Activated CD8-positive, alpha-beta memory T cell treated with anti-CD3 and anti-CD28 coated beads for 36 hours (primary cell): ENCODE measurements at places on chromosomes 3 and 15. TPM values are rescaled to one million over a fixed set of nuclear protein-coding genes. Genes with fewer than 3 reads are reported as not detected.

Gene SUCNR1
- total RNA-seq = not detected

Gene IQCB1
- total RNA-seq = 31.6 TPM

Gene CIP2A
- 50.9 TPM for total RNA-seq

Gene SHISA5
- 87.2 TPM for total RNA-seq

Gene FHIT
- total RNA-seq = 5.7 TPM

Gene P2RY14
- total RNA-seq = 0.65 TPM

Gene PLSCR5
- total RNA-seq = not detected

Gene RCN2
- total RNA-seq = 36.6 TPM

Gene CPEB1
- total RNA-seq = 0.55 TPM

Gene TUSC7
- total RNA-seq = not detected

Gene ZNF621
- total RNA-seq = 20.1 TPM

Gene CTXN2
- total RNA-seq = not detected

Gene SLC24A5
- total RNA-seq = not detected

Gene SAMMSON
- not detected for total RNA-seq

Gene FEZF2
- not detected for total RNA-seq

Gene CELF6
- total RNA-seq = 0.42 TPM

Gene CFAP44
- 4.1 TPM for total RNA-seq

Gene HIGD2B
- total RNA-seq = 0.32 TPM

Gene IVD
- 72.3 TPM for total RNA-seq

Gene GOLGA6A
- not detected for total RNA-seq

Gene CCR2
- total RNA-seq = 0.34 TPM

Gene RTP3
- not detected for total RNA-seq

Gene GOLGA8M
- not detected for total RNA-seq

Gene CDAN1
- total RNA-seq = 23.7 TPM

Gene THAP10
- 0.27 TPM for total RNA-seq

Gene VGLL3
- total RNA-seq = not detected

Gene KLHL18
- 46.7 TPM for total RNA-seq

Gene SOX14
- total RNA-seq = not detected

Gene VWA5B2
- total RNA-seq = not detected

Gene GATA2
- total RNA-seq = 0.08 TPM

Gene HYAL2
- total RNA-seq = 11.9 TPM

Gene P2RY13
- total RNA-seq = not detected

Gene HCN4
- not detected for total RNA-seq

Gene DLL4
- 0.08 TPM for total RNA-seq

Gene NOX5
- not detected for total RNA-seq

Gene WDR93
- total RNA-seq = 0.11 TPM

Gene NISCH
- 58.9 TPM for total RNA-seq

Gene GNAI2
- total RNA-seq = 242 TPM

Gene GATM
- 2.1 TPM for total RNA-seq

Gene TRIM69
- 62.5 TPM for total RNA-seq

Gene UQCC5
- total RNA-seq = 21.6 TPM

Gene CHRNA5
- total RNA-seq = 11.3 TPM

Gene MESP2
- not detected for total RNA-seq

Gene FAM81A
- total RNA-seq = 2.2 TPM
